NCI-H2171 treated with DMSO at 0.1 percent for 48 hours (cell line): ENCODE measurements at places on chromosomes 5 and 9.

DNA sequence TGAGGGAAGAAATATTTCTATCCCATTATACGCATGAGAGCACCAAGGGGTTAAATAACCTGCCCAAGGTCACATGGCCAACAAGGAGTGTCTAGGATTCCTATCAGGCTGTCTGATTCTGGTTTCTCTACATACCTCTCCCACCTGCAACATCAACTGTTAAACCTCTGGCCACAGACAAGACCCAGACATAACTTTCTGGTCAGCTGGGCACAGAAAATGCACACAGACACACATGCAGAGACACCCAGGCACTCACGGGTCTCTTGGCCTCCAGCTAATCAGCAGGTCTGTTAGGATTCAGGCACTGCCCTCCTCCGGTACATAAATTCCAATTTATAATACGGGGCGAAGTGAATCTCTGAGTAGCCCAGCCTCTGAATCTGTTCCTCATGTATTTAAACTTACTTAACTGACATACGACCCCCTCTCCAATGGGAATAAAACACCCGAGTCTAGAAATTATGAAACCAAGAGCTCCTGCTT is 1.5 kb downstream of the SEPTIN8 start:
- DNase-seq: no peak

GRCh38 chr5:81657386-81657785 is 93.5 kb downstream of the SSBP2 start:
- no peak for DNase-seq

- DNase-seq: no peak
Measured at GRCh38 chr5:80246001-80246758, 9.7 kb downstream of the SERINC5 start.

DNA sequence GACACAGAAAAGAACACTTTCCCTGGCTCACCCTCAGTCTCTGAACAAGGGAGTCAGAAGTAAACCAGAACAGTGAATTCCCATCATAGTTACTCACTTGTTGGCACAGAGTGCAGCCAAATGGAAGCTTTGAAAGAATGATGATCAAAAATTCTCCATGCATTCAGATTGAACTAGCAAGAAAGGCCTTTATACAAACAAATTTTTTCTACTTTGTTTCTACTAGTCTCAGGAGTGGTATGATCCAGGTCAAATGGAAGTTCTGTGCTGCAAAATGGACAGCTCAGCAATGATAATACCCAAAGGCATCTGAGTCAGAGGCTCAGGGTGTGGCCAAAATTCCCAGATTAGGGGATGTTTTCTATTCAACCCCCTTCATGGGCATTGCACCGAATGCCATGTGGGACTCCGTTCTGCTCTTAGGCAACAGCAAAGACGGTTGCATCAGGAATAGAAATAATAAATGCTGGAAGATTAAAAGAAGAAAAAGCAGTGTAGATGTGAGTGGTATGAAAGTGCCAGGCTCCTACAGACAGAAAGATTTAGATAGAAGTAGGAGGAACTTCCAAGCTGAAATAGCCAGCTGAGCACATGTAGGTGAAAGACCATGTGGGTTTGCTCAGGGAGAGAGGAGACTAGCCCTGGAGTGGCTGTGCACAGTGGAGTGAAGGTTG is 24.0 kb upstream of the ASPN start:
- no peak for DNase-seq

GRCh38 chr5:150585781-150586341 is 54.6 kb upstream of the SYNPO start:
- peak; percentile 36 for DNase-seq

- no peak for DNase-seq
Measured at GRCh38 chr9:138111607-138112006, 234.0 kb downstream of the CACNA1B start.

GRCh38 chr5:33857037-33857436 is 34.8 kb downstream of the ADAMTS12 start:
- DNase-seq: no peak

DNA sequence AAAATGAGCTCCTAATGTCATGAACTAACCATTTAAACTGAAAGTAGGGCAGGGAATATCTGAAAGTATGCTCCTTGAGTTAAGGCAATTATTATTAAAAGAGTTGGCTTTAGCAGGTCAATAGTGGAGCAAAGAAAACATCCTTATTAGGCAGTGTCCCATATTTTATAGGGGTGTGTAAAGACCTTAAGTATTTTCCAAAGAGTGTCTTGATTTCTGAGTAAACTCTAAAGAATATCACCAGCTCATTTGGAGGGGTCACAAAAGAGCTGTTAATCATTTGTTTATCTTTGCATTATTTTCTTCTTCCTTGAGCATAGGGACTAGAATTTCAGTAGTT is 109.3 kb downstream of the MUSK start:
- DNase-seq: no peak

- DNase-seq: no peak
Measured at GRCh38 chr5:131256507-131256823, 7.4 kb upstream of the CDC42SE2 start.

DNA sequence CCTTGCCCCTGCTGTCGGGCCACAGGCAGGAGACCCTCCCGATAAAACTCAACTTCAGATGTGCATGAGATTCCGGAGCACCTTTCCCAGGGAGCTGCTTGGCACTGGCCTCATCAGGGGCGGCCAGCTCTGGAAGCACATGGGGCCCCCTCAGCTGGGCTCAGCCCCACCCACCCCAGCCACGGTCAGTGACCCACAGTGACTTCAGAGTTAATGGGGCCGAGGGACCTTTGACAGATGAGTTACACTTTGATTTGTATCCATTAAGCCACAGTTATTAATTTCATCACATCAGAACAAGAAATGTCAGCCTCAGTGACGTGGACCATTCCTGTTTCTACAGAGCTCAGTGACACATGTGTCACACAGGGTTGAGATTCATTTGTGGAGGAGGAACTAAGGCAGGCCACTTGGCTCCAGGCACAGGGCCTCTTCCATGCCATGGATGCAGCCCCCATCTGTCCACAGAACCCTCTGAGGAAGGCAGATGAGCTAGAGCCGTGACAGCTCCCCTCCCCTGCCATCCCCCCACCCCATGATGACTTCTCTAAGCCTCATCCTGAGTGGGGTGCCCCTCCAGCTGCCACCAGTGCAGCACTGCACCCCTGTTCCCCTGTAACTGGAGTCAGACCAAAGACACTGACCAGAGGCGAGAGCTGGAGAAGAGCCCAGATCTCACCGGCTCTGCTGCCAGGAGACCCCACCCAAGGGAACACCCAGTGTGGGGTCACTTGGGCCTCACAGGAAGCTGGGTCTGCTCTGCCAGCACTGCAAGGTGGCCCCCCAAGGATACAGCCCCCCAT is 69.4 kb upstream of the ADAMTS2 start:
- DNase-seq: no peak

DNA sequence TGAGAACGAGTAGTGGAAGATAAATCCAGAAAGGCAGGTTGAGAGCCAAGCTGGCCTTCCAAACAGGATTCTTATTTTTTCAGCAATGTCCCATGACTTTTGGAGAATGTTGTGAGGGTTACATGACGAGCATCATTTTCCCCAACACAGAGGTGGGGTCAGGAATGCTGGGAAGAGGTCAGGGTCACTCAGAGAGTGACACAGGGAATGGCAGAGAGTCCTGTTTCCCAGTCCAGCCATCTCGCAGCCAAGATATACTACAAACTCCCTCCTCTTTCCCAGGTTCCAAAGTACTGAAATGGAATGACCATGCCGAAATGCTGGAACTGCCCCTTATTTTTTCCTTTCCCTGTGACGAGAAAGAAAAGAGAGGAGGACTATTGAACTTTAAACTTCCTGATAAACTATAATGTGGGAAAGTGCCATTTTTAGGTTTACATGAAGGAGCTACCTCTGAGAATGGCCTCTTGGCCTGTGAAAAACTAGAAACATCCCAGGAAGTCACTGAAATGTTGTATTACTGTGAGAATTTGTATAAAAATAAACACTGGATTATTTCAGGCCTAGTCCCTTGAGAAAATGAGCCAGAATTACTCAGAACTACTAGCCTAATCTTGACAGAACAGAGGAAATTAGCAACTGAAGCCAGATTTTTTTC is 420.4 kb downstream of the CETN3 start:
- no peak for DNase-seq

DNA sequence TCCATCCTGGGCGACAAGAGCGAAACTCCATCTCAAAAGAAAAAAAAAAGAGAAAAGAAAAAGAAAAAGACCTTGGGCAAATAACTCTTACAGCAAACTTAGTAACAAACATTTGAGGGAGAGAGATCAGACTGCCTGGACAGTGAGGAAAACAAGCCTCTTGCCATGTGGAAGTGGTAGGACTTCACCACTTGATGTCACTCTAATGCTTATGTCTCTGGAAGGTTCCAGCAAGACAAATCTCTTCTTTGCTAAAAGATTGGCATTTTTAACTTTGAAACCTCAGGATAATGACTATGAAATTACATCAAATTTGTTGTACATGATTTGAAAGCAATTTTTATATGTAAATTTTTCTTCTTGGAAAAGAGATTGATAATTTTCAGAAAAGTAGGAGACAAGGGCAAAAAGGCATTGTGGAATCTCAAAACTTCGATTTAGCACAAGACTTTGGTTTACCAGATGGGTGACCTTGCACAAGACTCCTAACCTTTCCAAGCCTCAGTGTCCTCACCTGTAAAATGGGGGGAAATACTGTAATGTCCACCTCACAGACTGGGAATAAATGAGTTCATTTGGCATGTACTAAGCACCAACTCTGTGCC is 5.4 kb downstream of the ACTL7B start:
- no peak for DNase-seq

- peak; percentile 84 for DNase-seq
Measured at GRCh38 chr9:118170032-118170955, 466.1 kb downstream of the TLR4 start.

GRCh38 chr9:14272927-14273528 is 40.9 kb downstream of the NFIB start:
- DNase-seq: no peak

- DNase-seq: peak; percentile 3
Measured at GRCh38 chr5:139650031-139650688, 2.0 kb downstream of the CXXC5 start.

DNA sequence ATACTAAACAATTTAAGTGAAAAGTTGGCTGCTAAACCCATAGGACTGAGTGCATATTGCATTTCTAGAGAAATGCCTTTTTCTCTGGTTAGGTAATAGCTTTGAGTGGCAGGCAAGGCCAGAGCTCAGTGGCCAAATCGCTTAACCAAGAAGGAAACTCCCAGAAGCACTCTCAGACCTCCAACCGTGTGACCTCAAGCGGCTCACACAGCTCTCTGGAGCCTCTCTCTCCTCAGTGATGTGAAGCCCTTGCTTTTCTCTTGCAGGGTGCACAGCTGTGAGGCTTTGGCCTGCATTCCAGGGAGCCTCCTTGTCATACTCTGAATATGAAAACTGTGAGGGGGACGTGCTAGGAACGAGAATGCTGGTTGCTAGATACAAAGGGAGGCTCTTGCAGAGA is 106.7 kb downstream of the INSYN2B start:
- no peak for DNase-seq

DNA sequence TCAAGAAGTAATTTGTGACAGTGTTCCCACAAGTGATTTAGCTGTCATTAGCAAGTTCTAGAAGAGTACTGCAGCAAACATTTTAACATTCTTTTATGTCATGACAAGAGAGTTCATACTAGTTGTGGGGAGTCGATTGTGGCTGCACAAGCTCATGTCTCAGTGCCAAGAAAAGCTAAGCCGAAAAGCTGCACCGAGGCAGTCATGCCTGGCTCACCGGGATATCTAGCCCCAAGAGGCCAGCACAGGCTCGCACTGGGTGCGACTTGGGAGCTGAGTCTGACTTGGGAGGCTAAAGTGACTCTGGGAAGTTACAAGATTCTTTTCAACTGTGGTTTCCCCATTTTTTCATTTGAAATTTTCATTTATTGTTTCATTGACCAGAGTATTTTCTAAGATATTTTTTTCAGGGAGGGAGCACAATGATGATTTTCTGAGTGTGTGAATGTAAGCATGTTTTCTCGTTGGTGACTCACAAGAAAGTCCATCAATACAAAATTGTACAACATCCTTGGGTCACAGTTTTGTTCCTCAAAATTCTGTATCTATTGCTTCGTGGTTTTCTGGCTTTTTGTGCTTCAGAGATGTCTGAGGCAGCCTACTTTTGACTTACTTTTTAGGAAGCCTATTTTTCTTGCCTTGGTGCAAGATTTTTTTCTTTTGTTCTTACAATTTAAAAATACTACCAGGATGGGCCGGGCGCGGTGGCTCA is 18.7 kb downstream of the CAST start:
- no peak for DNase-seq

DNA sequence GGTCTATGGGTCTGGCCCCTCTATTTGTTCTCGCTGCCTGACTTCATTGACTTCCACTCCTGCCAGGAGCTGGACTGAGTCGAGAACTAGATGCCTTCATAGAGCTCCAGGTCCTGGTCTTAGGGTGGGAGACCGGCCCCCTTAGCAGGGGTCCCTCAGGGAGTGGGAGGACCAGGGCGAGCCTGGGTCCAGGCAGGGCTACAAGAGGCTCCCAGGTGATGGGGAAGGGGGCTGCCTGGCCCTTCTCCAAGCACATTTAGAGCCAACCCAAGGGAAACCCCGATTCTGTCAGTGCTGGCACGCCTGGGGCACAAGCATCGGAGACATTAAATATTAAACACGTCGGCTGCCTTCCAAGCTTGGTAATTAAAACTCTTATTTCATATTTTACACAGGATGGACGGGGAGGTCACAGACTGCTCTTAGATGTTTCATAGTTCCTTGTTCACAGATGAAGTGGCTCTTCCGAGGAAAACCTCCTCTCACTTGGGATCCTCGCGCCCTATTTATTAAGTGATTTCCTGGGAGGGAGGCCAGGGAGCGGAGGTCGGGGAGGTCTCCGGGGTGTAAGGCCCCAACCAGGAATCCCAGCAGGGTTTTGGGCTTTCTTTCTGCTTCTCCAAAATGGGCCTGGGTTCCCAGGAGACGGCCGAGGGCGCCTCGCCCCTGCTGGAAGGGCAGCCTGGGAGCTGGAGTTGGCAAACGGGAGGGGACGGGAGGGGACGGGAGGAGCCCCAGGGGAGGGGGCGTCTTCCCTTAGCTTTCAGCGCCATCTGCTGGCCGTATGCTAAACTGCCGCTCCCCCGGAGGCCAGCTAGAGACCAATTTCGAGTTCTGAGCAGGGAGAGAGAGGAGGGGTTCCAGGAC is 23.4 kb upstream of the ZBTB43 start:
- peak; percentile 74 for DNase-seq

DNA sequence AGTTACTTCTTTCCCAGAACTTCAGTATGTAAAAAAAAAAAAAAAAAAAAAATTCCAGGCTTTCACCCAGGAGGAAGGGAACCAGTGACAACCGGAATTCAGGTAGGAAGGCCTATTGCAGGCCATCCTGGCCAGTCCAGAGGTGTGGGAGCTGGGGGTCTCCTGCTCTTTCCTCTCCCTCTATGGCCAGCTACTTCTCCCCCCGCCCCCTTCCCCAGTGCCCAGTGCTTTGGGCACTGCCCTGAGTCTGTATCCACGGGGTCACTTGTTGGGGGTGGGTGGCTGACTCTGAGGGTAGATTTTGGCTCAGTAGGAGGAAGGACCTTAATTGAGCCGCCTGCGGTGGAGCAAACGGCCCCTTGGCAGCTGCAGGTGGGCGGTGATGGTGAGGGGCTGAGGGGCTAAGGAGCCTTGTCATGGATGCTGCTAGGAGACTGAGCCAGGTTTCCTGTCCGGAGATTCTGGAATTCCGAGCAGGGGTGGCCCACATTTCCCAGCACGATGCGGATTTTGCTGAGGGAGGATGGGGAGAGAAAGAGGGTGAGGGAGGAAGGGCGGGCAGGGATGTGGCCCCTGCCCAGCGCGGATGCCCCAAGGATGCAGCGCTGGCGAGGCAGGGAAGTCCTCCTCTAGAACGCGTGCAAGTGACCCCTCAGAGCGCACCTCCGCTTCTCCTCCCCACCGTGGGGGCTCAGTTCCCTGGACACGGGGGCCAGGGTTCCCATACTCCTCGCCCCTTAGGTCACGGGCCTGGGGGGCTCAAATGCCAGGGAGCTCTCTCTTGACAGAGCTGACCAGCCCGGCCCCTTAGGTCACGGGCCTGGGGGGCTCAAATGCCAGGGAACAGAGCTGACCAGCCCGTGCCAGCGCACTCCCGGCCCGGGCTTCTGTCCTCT is 1.2 kb upstream of the PHF2 start:
- DNase-seq: no peak
